Iris pigment epithelial cell (primary cell): ENCODE measurements at places on chromosomes 16 and 17.

GRCh38 chr17:66661411-66662256, 173.3 kb upstream of the CACNG5 start:
- DNase-seq: peak; percentile 58

DNA sequence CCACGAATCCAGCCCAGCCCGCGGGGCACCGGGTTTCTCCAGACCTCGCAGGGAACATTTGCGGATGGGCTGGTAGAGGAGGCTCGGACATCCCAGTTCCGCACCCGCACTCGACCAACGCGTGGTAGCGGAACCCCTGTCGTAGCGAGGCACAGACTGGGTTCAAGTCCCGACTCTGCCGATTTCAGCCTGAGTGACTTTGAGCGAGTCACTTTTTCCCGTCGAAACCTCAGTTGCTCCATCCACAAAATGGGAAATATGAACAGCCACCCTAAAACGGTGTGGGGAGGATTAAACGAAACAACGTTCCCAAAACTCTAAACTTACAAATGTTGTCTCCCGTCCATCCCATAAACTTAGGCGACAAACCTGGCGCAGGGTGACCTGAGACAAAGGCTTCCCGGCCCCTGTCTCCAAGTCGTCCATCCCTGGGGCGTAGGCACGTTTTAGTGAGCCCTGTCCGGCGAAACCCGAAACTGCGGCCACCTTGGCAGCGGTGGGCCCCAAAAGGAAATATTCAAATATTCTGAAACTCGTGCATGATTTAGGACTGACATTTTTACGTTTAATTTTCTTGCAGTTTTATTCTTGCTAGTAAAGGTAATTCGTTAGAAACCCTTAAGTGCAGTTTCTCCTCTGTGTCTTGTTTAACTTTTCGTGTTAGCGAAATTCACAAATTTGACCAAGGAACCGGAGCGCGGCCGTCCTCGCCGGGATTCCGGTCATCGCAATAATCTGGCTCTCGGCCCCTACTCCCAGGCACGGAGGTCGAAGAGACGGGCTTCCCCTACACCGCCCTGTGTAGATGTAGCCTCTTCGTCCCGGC, 1.9 kb upstream of the MLLT6 start:
- no peak for DNase-seq

- peak; percentile 99 for DNase-seq
Observed at GRCh38 chr16:22190081-22190775, 15.8 kb upstream of the EEF2K start.

DNA sequence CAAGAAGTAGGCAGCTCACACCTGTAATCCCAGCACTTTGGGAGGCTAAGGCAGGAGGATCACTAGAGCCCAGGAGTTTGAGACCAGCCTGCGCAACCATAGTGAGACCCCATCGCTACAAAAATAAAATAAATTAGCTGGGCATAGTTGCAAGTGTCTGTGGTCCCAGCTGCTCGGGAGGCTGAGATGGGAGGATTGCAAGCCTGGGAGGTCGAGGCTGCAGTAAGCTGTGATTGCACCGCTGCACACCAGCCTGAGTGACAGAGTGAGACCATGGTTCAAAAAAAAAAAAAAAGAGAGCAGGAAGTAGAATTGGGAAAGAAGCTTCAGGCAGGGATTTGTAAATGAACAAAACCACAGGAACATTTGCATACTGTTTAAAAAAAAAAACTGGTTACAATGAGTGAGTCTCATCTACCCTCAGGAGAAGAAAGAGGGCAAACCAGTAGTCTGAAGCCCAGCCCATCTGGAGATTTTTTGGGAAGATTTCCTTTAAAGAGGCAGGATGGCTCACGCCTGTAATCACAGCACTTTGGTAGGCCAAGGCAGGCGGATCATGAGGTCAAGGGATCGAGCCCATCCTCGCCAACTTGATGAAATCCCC, 7.9 kb downstream of the MPV17L start:
- DNase-seq: peak; percentile 8

- DNase-seq: peak; percentile 65
Observed at GRCh38 chr16:16032271-16032979, 83.0 kb downstream of the ABCC1 start.

DNA sequence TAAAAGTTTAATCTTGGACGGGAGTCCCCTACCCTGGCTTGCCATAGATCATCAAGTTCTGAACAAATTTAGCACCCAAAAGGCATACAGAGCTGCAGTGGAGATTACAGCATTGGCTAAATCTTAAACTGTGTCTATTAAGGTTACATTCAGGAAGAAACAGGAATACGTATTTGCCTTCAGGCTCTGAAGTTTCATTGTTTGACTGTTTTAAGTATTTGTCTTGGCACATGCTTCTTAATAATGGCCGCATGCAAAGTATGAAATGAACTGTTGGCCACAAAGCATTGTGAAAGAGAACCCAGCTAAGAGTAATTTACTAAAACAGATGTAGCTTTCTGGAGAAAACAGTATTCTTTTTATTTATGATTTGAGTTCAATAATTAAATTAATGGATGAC, 63.9 kb upstream of the CNEP1R1 start:
- DNase-seq: peak; percentile 56

DNA sequence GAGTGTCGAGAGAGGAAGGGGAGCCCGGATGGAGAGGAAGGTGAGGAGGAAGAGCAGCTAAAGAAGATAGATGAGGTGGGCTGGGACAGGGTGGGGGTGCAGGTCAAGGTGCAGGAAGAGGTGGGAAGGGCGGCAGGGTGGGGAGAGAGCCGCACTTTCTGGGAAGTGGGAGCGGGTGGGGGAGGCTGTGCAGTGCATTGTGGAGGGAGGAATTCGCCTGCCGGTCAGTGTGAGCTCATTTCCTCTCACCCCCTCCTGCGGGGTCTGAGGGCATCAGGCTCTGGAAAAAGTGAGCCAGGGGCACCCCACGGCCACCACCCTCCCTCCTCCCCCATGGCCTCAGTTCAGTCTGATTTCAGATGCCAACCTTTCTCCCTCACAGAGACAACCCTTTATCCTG, 2.5 kb upstream of the ARHGAP23 start:
- DNase-seq: peak; percentile 42

GRCh38 chr17:48102798-48103715, 1.8 kb upstream of the CBX1 start:
- DNase-seq: no peak

DNA sequence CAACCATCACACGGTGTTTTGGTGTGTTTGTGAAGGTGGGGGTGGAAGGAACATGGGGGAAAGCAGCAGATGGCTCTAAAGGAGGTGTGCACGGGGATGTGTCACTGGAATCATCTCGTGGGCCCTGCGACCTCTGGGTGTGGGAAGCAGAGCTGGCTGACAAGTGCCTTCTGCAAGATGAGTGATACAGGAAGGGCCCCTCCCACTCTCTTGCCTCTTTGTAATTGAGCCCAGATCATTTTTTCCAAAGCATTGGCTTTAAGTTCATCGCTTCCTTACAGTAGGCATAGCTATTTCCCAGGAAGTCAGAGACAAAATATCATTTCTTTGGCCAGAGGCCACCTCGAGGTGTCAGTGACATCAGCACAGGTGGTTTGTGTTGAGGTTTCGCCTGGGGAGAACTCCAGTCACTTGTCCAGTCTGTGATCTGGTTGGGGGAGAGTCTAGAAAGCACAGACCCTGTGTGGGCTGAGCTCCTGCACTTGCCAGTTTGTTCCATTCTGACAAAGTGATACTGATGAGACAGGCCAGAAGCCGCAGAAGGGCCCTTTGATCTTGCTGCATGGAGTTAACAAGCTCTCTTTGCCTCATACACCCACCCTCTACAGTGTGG, 20.6 kb upstream of the SNTB2 start:
- DNase-seq: peak; percentile 46

- no peak for DNase-seq
Observed at GRCh38 chr16:67017421-67017750, 11.6 kb upstream of the CBFB start.

DNA sequence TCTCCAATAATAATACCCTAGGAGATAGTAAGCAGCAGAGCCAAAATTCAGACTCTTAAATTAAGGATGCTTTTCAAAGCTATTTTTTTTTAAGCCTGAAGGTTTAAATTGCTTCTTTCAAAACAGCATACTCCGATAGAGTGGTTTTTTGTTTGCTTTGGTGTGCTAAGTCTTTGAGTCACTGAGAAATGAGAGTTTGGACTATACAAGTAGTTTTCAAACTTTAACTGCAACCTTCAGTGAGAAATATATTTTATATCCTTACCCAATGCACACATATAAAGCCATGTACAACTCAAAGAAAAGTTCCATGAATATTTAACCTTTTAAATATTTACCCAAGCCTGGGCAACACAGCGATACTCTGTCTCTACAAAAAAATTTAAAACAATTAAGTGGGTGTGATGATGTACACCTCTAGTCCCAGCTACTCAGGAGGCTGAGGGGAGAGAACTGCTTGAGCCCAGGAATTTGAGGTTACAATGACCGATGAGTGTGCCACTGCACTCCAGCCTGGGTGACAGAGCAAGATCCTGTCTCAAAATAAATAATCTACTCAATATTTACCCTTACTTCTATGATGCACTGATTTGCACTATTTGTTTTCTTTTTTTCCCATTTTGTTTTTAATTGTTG, 19.2 kb downstream of the DCUN1D3 start:
- no peak for DNase-seq

GRCh38 chr17:27630607-27631410, at the start of gene LGALS9:
Gene LGALS9 (plus strand): TSS chr17:27631188. CDS start chr17:27631266, 78 bp downstream.
- DNase-seq: peak; percentile 15

- no peak for DNase-seq
Observed at GRCh38 chr16:88553739-88554138, 16.5 kb upstream of the ZC3H18 start.

GRCh38 chr17:2331303-2331702, 5.0 kb downstream of the TSR1 start:
- DNase-seq: peak; percentile 8

DNA sequence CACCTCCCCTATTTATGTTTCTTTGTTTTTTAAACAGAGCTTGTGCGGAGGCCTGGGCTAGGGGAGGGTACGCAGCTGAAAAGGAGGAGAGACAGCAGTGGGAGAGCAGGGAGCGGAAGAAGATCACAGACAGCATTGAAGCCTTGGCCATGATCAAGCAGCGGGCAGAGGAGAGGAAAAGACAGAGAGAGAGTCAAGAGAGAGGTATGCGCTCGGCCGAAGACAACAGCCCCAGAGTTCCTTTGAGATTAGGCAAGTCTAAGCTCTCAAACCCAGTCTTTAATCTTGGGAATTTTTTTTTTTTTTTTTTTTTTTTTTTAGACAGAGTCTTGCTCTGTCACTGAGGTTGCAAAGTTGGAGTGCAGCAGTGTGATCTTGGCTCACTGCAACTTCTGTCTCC, 20.6 kb downstream of the DNAAF1 start:
- DNase-seq: no peak

DNA sequence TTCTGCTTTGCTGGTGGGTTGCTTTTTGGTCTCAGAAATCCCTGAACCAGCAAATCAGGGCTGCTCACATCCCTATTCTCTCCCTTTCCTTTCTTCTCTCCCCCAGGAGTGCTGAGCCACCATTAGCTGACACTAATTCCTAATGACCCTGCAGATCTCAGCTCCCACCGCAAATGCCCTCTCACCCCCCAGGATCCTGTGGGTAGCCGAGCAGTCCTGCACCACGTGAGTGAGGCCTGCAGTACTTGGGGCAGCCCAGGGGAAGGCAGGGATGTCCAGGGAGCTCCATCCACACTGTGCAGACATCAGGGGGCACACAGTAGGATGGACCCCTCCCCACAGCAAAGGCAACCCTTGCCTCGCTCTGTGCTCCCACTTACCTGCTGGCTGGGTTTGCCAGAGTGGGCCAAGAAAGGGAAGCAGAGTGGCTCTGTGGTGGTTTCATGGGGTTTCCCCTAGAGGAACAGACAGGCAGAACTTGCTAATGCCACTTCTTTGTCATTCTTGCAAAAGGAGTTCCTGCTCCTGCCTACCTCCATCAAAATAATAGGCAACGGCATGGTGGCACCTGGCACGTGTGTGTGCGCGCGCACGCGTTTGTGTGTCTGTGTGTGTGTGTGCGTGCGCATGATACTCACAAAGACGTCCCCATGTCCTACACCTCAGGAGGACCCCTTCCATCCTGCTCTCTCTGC, 135.6 kb downstream of the GAS7 start:
- DNase-seq: no peak

DNA sequence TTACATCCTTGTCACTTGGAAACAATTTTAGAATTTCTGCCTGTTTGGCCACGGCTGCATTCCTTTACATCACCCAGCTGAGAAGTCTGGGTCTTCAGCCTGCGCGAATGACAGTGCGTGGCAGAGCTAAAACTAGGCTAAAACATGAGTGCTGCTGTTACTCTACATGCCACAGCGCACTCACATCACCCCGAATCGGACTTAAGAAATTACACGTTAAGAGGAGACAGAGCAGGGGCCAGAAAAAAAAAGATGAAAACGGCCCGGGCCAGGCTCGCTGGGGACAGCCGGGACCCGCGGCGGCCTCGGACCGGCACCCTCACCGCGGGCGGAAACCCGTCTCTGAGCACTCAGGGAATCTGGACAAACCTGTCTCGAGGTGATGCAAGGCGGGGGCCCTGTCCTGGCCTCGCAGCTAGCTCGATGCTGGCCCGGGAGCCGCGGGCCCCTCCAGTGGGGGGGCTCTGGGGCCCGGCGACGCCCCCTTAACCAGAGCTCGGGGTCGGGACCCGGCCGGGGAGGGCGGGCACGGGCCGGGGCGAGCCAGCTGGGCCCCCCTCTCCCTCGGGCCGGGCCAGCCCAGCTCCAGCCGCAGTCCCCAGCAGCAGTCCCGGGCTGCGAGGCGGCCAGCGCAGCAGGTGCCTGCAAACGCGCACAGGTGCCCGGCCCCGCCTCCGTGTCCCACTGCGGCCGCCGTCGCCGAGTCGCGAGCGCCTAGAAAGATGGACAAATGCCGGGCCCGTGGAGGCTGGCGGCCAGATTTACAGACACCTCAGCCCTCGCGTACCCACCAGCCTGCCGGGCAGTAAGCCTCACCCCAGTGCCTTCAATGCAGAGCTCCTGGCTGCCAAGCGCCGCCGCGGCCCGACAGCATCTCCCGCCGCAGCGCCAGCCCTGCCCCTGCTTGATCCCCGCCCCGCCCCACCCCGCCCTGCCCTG, at the start of gene AKTIP:
AKTIP (minus strand) TSS at position 879 of the 939 bp plus-strand sequence. CDS start 2,950 bp downstream, outside the sequence.
- DNase-seq: peak; percentile 57

- DNase-seq: peak; percentile 83
Observed at GRCh38 chr17:30344283-30345088, 10.6 kb upstream of the TMIGD1 start.

DNA sequence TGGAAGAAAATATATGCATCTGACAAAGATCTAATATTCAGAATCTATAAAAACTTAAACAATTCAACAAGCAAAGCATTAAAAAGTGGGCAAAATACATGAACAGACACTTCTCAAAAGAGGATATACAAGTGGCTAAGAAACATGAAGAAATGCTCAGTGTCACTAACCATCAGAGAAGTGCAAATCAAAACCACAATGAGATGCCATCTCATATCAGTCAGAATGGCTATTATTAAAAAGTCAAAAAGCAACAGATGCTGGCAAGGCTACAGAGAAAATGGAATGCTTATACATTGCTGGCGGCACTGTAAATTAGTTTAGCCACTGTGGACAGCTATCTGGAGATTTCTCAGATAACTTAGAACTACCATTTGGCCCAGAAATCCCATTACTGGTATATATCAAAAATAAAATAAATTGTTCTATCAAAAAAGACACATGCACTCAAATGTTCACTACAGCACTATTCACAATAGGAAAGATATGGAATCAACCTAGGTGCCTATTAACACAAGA, 179.5 kb downstream of the PCTP start:
- no peak for DNase-seq
